NCI-H1105 treated with DMSO at 0.1 percent for 48 hours (cell line): ENCODE measurements at places on chromosomes 5 and 9.

DNA sequence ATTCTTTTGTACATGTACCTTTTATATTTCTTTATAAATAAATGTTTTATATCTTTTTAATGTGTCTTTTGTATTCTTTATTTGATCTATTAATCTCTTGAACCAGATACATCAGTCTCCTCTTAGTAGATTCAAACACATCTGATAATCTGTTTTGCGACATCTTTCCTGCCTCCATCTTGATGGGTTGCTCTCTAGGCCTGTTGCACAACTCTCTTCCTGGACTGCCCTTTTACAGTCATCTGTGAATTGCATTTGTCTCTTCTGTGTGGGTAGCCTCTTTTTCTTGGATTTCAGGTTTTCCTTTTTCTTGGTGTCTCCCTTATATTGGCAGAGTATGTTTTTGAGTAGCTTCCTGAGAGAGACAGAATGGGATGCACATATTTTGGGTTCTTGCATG, 6.2 kb downstream of the ZFYVE16 start:
- DNase-seq, result no peak

- DNase-seq, result no peak
Observed at GRCh38 chr5:143186623-143187022, 216.9 kb downstream of the NR3C1 start.

GRCh38 chr9:34628656-34629490, at the start of gene ARID3C:
ARID3C (minus strand) TSS chr9:34629066; CDS start chr9:34628014, 1,052 bp downstream.
- peak; percentile 52 for DNase-seq

DNA sequence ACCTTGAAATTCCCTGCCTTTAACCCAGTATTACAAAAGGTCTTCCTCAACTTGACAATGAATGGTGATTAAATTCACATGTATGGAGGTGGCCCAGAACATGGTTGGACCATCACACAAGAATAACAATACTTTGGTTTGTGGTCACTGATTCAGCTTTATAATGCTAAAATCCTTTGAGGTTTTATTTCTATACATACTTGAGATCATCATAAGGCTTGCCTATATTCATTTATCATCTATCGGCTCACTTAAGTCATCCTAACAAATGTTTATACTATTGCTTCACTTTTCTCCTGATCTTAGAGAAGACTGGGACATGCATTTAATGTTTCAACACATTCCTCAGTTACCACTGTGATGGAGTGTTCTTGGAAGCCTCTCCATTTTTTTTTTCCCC, 191.3 kb downstream of the DMAC1 start:
- DNase-seq, result no peak

DNA sequence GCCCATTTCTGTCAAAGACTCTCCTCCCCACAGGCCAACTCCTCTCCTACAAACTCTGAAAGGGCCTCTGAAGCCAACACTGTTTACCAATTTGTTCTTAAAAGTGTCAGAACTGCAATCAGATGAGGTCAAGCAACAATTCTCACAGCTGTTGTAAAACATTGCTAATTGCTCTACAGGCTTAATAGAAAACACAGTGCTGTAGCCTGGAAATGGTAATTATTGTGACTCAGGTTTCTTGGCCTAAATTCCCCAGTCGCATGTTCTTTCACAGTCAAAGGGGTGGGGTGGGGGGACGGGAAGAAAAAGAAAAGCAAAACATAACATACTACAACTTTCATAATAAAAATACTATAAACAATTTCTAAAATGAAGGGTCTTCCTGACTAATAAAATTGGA, 343.2 kb downstream of the DMAC1 start:
- DNase-seq, result no peak

- no peak for DNase-seq
Observed at GRCh38 chr5:137192293-137192743, 306.8 kb downstream of the SPOCK1 start.

DNA sequence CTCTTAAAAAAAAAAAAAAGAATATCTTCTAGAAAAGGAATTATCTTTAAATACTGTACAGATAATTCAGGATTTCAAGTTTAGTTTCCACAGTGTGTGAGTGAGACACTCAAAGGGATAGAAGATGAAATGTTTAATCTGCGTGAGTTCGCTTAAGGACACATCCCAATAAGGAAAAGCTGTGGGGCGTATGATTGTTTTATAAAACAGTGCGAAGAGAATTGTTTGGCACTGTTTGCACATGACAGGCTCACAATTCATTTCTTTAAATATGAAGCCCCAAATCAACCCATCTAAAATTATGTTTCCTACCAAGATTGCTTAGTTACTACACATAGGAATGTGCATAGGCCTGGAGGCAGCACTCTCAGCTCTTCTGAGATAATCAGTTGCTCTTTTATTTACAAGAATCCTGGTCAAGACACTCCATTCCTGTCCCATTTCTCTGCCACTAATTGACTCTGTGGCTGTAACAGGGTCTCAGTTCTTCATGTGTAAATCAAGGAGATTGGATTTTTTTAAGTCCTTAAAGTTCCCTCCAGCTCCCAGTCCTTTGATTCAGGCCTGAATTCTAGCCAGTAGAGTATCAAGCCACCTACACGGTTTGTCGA, 60.1 kb downstream of the BHMT start:
- DNase-seq, result no peak

DNA sequence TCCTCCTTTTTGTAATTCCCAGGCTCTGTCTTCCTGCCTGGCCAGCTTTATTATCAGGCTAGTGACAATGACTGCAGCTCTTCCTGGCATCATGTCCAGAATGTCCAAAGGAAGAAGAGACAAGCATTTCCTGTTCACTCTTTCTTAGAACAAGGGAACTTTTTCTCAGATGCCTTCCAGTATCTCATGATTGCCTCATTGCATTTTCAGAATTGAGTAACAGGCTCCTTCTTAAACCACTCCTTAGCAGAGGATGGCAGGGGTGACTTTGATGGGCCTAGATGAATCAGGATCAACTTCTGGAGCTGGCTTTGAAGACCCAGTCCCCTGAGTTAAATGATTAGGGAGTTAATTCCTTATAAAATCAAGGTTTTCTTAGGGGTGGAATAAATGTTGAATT, 92.9 kb upstream of the RASGRF2 start:
- no peak for DNase-seq

- no peak for DNase-seq
Observed at GRCh38 chr5:149403923-149404745, 25.0 kb upstream of the IL17B start.

DNA sequence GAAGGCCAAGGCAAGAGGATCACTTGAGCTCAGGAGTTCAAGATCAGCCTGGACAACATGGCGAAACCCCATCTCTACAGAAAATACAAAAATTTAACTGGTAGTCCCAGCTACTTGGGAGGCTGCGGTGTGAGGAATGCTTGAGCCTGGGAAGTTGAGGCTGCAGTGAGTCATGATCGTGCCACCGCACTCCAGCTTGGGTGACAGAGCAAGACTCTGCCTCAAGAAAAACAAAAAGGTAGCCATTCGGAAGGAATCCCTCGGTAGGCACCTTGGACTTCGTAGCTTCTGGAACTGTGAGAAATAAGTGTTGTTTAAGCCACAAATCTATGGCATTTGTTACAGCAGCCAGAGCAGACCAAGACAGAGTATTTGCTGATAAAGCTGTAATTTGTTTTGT, 174.2 kb downstream of the DCP2 start:
- no peak for DNase-seq

DNA sequence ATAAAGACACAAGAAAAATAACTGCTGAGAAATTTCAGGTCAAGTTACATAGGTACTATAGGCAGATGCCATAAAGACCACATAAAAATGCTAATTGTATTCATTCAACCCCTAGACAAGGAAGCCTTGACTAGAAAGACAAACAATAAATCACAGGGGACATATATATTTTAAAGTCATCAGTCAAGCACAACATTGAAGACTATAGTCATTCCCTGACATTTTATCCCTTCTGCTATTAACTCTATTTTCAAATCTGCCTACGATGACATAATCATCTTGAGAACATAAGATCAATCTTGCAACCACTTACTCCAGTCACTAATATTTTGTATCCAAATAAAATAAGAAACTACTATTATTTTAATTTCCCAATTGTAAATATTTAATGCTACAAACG, 38.3 kb downstream of the FAM13B start:
- DNase-seq, result no peak

DNA sequence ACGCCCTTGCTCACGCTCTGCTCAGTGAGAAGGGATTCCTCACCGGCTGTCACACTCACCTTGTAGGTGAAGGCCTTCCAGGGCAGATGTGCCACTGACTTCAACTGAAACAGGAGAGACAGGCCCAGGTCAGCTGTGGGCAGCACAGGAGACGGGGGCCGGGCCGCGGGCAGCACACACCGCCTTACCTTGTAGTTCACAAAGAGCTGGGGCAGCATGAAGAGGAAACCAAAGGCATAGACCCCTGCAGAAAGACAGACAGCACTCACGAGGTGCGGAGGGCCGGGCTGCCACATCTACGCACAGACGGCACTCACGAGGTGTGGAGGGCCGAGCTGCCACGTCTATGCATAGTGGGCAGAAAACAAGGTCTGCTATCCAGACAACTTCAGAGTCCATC, 23.3 kb downstream of the CLPTM1L start:
- no peak for DNase-seq

DNA sequence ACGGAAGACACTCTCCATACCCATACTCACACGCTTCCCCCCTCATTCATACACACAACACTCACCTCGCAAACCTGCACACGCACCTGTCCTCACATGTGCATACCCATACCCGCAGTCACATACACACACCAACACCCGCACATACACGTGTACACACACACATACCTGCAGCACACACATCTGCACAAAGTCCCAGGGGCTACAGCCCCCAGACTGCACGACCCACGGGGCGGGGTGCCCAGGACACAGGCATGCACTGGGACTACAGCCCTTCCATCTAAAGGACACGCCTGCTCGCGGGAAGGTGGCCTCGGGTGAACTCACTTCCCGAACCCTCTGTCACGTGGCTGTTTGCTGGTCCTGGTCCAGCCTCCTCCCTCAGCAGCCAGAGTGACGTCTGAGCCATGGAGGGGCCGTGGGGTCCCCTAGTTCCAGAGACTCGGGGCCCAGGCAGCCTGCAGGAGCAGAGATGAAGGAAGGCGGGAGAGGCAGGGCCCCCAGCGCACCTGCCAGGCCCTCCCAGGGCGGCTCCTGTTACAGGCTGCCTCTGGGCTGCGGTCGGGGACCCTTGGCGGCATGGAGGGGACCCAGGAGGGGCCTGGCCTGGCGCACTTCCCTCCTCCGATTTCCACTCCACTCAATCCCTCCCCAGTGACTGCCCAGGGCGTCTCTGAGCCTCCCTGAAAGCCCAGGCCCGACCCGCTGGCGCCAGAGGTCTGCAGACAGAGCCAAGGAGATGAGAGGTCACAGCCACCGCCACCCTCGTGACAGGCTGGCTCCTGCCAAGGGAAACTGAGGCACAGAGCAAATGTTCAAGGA, 8.1 kb downstream of the SLC12A7 start:
- DNase-seq, result no peak

- no peak for DNase-seq
Observed at GRCh38 chr5:80798633-80799032, 143.8 kb upstream of the DHFR start.

DNA sequence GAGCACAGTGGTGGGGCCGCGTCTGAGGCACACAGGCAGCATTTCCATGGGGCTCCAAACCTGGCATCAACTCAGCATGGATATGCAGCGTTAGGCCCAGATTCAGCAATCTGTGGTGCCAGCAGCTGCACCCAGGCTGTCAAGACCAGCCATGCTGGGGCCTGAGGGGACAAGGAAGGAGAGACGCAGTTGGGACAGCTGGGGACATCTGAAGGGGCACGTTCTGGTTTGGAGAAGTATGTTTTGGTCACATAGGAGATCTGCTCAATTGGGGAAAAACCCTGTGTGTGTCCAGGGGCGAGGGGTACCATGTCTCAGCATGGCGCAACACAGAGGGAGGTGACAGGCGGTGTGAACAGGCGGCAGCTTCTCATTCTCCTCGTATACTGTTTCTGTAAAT, 66.6 kb upstream of the ECM2 start:
- DNase-seq, result no peak

DNA sequence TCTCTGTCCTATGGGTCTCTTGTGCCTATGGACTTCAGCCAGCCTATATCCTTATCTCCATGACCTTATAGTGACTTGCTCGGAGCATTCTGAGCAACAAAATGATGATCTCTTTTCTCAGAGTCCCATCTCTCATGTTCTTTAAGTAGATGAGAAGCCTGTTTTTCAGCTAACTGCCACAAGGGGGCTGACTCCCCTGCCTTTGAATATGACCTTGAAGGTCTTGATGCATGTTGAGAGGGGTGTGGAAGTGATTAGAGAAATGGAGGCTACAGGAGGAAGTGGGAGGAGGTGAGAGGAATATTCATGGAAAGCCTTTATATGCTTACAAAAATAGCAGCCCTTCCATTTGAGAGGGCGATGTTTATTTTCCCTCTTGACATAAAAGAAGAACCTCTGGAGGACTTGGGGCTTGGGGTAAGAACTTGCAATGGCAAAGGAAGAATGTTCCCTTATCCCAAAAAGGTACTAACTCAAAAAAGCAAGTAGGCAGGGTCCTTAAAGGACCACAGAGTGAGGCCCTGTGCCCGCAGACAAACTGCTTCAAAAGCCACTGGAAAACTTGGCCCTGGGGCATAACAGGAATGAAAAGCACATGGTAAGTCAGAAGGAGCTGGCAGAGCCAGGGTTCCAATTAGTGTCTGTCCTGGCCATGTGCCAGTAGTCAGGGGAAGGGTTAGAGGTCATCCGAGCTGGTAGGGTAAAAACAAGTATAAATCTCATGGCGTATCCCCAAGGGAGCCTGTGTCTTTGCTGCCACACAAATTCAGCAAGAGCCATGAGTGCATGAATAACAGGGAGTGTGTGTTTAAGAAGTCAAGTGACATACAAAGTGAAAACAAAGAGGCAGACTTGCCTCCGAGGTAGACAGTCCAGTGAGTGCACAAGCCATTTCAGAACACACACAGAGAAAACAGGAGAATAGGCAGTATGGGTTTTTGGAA, 39.1 kb downstream of the FGD3 start:
- no peak for DNase-seq

- no peak for DNase-seq
Observed at GRCh38 chr9:72140586-72140985, 8.7 kb upstream of the GDA start.

DNA sequence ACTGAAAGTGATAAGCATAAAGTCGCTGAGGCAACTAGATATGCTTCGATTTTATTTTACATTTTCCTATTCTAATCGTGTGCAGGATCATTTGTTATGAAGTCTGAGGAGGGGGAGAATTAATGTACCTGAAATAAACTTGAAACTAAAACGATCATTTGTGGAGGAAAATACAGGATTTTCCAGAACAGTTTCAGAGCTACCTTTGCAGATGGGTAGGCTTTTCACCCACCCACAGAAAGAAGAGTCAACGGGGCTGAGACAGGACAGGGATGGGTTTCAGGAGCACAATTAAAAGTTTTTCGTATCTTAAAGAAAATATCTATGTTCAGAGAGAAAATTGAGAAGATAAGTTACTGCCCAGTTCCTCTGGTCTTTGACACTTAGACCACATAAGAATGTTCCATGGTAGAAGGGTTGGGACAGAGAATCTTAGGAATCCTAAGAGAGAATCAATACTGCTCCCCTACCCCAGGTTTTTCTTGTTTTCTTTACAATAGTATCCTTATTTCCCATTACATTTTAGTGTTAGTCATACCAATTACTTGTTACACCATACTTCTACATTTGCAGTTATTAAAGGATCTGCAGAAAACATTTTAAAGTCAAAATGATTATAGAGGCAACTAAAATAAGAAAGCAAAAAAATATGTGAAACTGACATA, 211.4 kb downstream of the DEPDC1B start:
- no peak for DNase-seq
